ENCODE measurements at places on chromosomes 7 and 10.

- no peak for DNase-seq
Observed at GRCh38 chr7:109284943-109285342, 715.3 kb downstream of the DNAJB9 start.

DNA sequence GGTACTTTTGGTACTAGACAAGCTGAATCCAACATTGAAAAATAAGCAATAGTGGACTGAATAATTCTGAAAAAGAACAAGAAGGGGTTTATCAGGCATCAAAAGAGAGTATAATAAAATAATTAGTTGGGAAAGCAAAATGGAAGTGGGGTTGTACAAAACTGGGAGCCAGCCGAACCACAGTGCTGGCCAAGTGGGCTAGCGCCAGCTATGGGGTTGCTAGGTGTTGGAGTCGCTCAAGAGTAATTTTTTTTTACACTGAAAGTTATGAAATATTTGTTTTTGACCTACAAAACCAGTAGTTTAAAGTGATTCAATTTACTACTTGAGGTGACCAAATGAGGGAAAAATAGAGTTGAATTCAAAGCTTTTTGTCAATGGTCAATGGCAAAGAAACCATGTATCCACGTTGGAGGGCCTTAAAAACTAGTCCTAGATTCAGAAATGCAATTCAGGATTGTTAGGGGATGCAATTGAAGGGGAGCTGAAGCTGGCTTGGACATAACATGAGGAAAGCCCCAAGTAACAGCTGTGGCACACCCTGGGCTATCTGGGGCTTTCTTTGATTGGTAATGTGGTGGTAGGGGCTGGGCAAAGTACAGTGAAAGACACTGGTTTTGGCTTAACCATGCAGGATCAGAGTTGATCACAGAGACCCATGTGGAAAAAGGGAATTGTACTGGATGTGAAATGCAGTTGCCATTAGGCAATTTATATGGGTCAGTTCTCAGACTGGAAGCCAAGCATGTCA, 28.3 kb upstream of the MSMB start:
- no peak for DNase-seq

GRCh38 chr7:98969386-98969785, 91.1 kb downstream of the TRRAP start:
- no peak for DNase-seq

DNA sequence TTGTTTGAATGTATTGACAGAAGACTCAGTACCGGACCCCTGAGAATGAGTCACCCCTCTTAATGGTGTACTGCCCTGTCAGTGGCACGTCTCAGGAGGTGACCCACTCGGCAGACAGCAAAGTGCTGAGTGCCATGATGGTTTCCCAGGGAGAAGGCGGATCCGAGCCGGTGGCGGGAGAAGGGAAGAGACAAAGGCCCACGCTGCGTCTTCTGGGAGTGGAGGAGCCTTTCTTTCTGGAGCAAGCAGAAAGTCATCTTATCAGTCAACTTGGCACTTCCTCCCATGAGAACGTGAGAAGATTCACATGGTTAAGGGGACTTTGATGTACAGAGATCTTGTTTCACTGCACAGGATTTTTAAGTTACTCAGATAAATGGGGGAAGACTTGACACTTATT, 14.6 kb upstream of the PPP2R2D start:
- DNase-seq = no peak

DNA sequence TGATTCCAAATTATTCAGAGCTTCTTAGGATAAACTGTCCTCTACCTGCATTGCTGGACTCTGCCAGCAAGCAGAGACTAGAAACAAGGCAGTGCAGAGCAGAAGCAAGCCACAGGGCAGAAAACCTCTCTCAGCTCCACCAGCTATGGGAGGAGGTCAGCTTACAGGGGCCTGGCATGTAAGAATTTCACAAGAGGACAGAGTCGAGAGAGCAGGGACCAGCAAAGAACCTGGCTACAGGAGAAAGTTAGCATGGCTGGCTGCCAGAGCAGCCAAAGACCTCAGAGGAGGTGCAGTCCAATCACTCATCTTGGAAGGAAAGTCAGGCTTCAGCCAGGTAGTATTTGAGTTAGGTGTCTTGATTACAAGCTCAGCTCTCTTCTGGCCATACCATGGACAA, 62.9 kb downstream of the ENO4 start:
- no peak for DNase-seq

GRCh38 chr10:5492929-5493576, 6.3 kb downstream of the CALML5 start:
- DNase-seq = no peak

- no peak for DNase-seq
Observed at GRCh38 chr7:121197455-121197854, 131.3 kb upstream of the WNT16 start.

GRCh38 chr7:48298779-48299178, 127.5 kb downstream of the ABCA13 start:
- no peak for DNase-seq

- DNase-seq = no peak
Observed at GRCh38 chr7:113918946-113919345, at the start of gene PPP1R3A. PPP1R3A (minus strand) TSS chr7:113919009; CDS start chr7:113918996, 13 bp downstream.

DNA sequence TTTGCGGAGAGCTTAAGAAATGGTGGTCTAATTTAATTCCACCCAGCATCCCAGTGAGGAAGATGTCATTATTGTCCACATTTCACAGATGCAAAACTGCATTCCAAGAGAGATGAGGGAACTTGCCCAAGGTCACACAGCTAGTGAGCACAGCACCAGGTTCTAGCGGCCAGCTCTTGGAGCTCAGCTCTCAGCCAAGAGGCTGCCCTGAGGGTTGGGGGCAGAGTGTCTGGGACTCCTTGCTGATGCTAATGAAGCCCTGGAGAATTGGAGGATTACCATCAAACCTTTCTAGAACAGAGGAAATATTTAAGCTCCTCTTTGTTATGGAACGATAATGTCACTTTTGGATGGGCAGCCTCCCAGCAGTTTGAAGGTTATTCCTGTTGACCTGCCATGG, 48.0 kb downstream of the PLPP4 start:
- DNase-seq = no peak

DNA sequence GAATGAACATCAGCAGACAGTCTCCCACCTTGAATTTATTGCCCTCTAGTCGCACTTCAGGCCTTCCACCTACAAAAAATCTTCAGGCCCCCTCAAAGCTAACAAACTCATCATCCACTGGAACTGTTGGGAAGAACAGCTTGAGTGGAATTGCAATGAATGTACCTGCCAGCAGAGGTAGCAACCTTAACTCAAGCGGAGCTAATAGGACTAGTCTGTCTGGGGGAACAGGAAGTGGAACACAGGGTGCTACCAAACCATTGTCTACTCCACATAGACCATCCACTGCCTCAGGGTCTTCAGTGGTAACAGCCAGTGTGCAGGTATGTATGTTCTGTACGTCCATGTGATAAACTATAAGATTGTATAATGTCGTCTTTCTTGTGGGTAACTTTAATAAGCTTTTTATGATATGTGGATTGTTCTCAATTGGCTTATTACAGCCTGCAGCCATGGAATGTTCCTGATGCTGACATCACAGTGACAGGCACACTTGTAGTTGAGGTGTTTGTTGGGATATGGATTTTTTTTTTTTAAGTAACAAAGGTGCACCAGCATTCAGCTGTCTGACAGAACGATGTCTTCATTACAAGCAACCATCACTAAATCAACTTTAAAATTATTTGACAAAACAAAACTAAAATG, 53.3 kb downstream of the UBN2 start:
- no peak for DNase-seq

- DNase-seq = no peak
Observed at GRCh38 chr7:48035967-48036478, 680 bp downstream of the C7orf57 start.

DNA sequence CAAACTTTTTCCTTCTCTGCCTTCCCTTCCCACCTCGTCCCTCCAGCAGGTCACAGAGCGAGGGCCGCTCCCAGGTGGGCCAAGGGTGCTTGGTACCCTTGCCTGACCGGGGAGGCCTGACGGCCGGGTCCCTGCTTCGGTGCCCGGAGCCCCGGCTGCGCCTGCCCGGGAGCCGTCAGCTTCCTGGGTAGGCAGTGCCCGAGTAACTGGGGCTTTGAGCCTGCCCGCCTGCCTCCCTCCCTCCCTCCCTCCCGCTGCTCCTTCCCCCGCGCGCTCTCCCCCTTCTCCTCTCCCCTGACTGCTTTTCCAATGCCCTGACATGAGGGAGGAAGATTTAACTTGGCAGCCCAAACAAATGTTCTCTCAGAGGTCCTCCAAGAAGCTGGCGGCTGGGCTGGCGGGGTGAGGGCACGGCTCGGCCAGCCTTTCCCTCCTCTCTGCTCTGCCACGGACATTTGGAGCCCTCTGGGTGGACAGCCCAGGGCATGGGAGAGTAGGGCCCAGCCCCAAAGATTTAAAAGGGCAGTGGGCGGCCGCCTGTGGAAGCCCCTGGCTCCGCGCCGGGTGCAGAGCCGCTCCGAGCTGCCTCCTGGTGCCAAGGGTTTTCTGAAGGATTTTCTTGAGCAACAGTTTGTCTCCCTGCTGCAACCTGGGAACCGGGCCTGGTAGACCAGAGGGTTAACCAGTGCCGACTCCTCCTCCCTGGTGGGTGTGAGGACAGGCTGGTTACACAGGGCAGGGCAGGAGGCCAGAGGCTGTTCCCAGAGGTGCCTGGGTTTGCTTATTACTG, 2.0 kb downstream of the ZMIZ1 start:
- DNase-seq = peak; percentile 93

DNA sequence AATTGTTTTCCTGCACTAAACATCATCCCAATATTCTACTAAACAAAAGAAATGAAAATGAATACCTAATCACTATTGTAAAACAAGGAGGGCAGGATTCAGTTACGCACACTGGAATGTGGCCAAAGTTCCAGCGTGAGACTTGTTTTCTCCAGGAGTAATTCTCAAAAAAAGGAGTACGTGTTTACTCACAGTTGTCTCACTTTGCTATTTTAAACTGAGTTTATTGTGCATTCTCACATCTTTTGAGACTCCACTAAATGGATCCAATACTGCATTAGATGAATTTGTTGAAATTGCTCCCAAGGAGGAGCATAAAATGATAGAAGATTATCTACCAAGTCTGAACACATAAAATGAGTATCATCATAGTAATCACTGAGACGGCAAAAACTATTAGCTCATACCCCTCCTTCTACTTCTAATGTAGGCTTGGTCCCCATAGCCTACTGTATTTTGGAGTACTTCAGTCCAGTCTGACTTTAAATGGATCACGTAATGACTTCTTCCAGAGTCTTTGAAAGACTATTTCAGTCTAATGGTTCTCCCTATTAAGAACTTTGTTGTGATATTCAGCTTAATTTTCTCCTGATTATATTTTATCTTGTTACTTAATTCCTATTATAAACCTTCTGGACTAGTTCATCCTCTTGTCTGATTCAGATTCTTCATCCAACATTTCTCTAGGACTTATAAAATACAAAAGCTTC, 3.8 kb downstream of the GRM3 start:
- no peak for DNase-seq

- no peak for DNase-seq
Observed at GRCh38 chr7:101905203-101905865, 87.9 kb downstream of the CUX1 start.

GRCh38 chr7:145398758-145399157, 562.9 kb upstream of the TPK1 start:
- DNase-seq = no peak

DNA sequence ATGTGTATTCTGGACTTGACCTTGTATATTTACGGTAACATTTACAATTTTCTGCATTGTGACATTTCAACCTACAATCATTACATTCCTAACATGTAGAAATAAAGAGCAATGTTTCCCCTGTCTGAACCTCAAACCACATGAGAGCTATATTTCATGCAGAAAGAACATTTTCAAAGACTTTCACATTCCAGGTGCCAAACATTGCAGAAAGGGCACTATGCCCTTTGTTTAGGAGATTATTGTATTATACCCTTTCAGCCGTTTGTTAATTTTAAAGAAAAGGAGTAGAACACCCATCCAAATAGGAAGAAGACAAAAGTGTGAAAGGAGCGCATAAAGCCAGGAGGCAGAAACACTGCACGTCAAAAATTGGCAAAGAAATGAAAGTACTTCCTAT, 260.4 kb downstream of the RELN start:
- DNase-seq = no peak

DNA sequence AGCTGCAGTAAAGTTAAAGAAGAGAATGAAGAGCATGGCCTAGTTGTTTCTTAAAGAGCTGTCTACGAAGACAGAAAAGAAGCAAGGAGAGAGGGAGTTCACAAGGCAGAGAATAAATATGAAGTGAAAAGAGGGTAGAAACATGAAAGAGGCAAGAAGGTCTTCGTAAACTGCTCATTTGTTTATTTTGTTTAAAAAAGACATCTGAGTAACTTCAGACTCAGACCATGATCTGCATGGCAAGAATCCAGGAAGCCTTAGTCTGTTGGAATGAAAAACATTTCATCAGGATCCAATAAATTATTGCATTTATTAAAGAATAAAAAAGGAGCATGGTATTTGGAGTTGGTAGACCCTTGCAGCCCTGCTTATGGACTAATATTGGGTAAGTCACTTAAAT, 151.1 kb downstream of the SEM1 start:
- DNase-seq = no peak

DNA sequence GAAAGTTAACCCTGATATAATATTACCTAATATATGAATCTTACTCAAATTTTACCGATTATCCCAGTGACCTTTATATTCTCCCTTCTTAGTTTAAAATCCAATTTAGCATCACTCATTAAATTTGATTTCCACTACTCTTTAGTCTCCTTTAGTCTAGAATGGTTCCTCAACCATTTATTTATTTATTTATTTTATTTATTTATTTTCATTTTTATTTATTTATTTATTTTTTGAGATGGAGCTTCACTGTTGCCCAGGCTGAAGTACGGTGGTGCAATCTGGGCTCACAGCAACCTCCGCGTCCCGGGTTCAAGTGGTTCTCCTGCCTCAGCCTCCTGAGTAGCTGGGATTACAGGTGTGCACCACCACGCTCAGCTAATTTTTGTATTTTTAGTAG, 92.8 kb downstream of the LCOR start:
- no peak for DNase-seq

- DNase-seq = no peak
Observed at GRCh38 chr10:98272245-98272644, 4.3 kb upstream of the LOXL4 start.

DNA sequence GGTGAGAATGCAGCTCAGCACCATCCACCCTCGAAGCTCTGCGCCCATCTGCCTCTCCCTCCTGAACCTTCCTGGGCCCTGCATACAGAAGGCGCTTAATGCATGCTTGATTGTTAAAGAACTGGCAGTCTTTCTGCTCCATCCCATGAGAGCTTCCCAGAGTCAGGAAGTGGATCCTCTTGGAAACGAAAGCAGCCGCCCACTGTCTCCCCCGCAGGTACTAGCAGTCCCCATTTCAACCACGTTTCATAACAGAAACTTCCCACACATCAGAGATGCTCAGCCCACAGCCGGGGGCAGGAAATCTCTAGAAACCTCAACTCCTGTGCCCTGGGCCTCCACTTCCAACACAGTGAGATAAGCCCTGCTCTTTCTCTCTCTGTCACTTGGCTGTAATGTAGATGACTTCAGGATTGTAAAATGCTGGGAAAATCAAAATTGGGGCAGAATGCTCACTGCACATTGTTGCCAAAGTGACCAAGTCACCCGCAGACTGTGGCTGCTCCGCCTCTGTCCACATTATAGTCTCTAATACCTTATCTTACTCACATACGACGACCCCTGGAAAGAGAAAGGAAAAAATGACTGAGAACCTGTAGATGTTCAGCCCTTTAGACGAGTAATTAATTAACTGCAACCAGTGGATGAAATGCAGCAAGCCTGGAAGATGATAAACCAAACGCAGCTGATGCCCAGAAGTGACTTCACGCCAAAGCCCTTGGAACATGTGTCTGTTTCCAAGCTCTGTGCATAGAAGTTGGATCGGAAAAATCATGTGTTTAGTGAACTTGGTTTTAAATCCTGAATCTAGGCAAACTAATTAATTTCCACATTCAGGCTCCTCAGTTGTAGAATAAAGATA, 28.5 kb downstream of the GSDME start:
- no peak for DNase-seq

Data from posterior cingulate gyrus (tissue), 11 donors.